Glutamatergic neuron (in vitro differentiated cells): ENCODE measurements at places on chromosomes 3 and 15.

GRCh38 chr3:120022729-120023128 is 71.5 kb downstream of the GSK3B start:
- no peak for DNase-seq

DNA sequence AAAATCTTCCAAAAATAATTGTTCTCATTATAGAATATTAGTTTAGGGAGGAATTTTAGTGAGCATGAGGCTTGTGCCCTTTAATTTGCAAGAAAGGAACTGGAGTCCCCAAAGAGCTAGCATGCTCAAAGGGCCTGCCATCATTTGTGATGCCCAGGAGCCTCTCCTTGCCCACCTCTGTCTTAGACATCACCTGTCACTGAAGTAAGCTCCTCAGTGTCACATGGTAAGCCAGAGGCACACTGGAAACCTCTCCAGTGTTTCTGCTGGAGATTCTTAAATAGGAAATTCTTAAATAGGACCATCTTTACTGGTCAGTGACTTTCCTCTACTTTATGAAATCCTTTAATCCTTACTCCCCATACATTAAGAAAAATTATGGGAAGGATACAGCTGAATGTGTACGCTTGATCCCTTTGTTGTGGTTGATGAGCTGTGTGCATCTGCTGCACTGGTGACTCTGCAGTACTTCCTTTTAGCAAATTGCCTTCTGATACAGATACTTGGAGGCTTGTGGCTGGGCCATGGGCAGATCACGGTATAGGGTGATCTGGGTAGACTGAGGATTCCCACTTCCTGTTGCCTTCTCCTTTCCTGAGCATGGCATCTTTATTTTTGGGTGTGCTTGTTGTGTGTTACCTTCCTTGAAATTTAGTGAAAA is 197.4 kb downstream of the KLHL25 start:
- DNase-seq, result no peak

GRCh38 chr3:32641356-32641755 is 43.6 kb upstream of the CNOT10 start:
- peak; percentile 78 for DNase-seq

- DNase-seq, result no peak
Observed at GRCh38 chr3:105774444-105775180, 94.2 kb downstream of the CBLB start.

GRCh38 chr15:89419370-89419984 is 76.9 kb downstream of the RHCG start:
- DNase-seq, result no peak

DNA sequence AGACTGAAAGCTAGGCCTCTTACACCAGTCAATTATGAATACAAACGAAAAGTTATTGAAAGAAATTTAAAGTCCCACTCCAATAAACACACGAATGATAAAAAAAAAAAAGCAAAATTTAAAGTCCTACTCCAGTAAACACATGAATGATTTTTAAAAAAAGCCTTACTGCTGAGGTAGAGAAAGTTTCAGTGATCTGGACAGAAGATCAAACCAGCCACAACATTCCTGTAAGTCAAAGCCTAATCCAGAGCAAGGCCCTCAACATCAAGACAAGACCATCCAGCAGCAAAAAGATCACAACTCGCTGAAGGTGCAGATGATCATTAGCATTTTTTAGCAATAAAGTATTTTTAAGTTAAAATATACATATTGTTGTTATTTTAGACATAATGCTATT is 95.6 kb upstream of the LIPC start:
- DNase-seq, result no peak

GRCh38 chr3:133934073-133934970 is 38.6 kb upstream of the RAB6B start:
- DNase-seq, result no peak

- DNase-seq, result no peak
Observed at GRCh38 chr3:186551387-186551786, 7.2 kb upstream of the CRYGS start.

- no peak for DNase-seq
Observed at GRCh38 chr15:94670438-94671034, 439.2 kb downstream of the MCTP2 start.

DNA sequence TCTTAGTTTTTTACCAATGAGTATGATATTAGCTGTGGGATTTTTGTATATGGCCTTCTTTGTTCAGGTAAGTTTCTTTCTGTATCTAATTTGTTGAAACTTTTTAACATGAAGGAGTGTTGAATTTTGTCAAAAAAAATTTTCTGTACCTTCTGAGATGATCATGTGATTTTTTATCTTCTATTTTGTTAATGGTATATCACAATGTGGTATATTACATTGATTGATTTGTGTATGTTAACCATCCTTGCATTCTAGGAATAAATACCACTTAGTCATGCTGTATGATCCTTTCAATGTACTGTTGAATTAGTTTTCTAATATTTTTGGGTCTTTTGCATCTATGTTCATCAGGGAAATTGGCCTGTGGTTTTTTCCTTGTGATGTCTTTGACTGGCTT is 92.5 kb upstream of the MNS1 start:
- DNase-seq, result no peak

GRCh38 chr15:39594446-39595337 is 13.8 kb downstream of the THBS1 start:
- no peak for DNase-seq

GRCh38 chr3:189099505-189100290 is 72.1 kb upstream of the TPRG1 start:
- no peak for DNase-seq

GRCh38 chr3:27985369-27986035 is 255.9 kb upstream of the CMC1 start:
- DNase-seq, result no peak

GRCh38 chr15:39685999-39686613 is 96.5 kb downstream of the FSIP1 start:
- peak; percentile 28 for DNase-seq

DNA sequence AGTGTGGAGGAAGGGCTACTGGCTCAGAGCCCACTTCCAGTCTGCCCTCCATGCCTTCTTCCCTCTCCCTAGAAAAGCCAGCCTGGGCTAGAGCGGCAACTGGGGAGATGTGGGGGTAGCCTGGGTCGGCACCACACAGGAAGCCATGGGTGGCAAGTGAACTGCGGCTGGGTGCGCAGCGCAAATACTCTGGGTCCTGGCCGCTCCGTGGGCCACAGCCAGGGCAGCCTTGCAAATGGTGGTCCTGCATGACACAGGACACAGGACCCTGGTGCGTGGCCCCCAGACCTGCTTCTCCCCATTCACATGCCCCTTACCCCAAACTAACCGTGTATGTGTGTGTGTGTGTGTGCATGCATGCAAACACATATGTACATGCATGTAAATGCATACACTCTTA is 25.7 kb downstream of the PRKCD start:
- no peak for DNase-seq

GRCh38 chr3:144181062-144181461 is 209.4 kb downstream of the DIPK2A start:
- DNase-seq, result no peak

DNA sequence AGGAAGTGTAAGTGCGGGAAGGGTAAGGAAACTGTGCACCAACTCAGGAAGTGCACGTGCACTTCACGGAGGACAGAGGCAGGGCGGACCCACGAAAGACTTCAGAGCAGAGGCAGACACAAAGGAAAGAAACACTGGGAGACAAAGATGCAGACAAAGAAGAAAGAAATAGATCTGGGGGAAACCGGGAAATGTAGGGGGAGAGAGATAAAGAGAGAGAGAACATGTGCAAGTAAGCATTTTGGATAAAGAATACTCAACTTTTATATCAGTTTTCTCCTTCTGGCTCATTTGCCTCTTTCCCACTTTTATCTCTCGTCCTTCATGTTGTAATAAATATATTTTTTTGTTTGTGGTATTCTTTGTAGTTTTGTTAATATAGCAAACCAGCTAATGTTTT is 204.2 kb downstream of the WDR72 start:
- no peak for DNase-seq

- DNase-seq, result no peak
Observed at GRCh38 chr3:72459588-72459987, 388.7 kb downstream of the SHQ1 start.

DNA sequence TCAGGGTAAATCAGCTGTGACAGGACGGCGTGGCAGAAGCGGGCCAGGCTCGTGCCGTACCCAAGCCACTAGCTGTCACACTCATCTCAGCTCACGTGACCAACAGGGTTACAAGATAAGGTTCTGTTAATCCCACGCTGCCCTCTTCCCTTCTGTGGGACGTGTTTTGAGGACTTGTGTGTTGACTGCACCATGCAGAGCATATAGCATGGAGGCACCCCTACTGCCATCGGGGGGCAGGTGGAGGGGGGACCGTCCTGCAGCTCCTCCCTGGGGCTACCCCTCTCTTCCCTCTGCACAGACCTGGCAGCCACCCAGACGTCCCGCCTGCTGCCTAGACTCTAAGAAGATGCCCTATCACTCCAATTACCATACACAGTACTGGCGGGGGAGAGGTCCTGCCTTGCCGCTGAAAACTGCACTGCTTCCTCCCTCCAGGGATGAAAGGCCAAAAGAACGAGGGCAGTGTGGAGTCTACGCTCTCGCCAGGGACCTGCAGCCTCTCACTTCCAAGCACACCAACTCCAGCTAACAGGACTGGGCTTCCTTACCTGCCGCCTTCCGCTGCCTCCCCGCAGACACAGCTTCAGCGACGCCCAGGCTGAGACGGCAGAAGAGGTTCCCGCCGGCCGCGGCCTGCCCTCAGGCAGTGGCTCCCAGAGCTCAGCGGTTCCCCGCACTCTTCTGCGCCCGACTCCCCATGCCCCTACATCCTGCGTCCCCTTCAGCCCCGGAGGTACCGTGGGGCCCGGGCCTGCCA is at the start of gene TNK2:
TSS of gene TNK2 (minus strand) at position 618 of the 760 bp plus-strand sequence. CDS start 19,963 bp downstream, outside the sequence.
- DNase-seq, result peak; percentile 65

DNA sequence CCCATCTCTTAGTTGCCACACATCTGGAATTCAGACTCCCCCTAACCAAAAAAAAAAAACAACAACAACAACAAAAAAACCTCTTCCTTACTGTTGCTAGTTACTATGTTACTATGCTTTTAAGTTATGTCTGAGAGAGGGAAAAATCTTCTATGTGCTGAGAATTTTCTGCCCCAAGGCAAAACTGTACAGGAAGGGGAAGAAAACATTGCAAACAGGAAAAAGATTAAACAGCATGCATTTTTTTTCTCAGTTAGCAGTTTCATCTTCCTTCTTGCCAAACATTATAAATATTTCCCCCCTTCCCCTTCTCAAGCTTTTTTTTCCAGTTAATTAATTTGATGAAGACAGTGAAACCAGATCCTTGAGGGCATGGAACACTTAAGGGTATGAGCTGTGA is 1.1 kb upstream of the CD200R1 start:
- DNase-seq, result no peak

DNA sequence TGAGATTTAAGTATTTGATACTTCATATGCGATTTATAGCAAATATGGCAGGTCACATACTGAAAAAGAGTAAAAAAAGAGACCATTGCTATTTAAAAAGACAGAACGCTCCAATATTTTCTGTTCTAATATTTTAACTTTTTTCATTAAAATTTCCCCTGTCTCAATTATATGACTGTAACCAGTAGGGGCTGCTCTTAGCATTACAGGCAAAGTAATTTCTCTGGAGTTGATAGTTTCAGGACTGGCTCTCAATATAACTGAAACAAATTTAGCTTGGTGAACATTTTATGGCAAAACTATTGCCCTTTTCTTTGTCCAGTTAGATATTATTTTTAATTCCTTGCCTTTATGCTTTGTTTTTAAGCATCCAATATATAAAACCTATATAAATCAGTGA is 286.3 kb upstream of the ROBO2 start:
- DNase-seq, result no peak

GRCh38 chr3:126548556-126549466 is 9.9 kb downstream of the C3orf22 start:
- peak; percentile 8 for DNase-seq

DNA sequence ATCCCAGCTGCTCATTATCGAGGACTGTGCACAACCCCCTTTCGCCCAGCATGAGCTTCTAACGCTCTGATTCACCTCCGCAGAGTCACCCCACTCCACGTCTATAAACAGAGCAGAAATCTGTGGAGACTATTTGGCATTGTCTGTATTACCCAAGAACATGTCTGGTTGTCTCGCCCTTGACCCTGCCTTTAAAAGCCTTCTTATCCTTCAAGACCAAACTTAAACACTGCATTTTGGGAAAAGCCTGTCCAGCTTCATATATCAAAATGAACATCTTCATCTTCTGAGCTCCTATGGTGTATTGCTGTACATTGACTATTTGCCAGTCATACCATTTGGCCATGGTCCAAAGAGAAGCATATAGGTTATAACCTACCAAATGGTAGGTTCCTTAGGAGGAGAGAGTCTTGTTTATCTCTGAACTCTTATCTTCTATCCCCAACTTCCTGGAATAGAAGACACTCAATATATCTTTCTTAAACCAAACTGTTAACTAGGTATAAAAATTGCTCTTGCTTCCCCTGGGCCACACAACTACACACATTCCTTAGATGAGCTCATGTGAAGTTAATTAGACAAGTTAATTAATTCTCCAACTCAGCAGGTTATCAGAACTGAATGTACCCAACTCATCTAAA is 90.1 kb downstream of the FBN1 start:
- DNase-seq, result no peak

- no peak for DNase-seq
Observed at GRCh38 chr3:71355862-71356261, 227.7 kb downstream of the FOXP1 start.

DNA sequence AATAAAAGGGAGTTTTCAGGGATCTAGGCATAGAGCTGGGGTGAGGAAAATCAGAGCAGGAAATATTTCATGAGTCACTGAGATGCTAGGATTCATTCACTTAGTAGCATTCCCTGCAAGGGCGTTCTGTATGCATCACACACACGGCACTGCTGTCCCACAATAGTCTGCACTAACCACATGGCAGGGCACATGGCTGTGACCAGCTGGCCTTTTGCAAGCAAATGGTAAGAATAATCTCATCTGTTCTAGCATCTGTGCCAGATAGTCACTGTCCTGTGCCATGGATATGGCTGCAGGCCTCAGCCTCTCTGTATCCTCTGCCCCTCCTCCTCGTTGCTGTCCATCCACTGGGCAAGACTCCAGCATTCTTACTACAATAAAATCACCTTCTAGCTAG is 37.8 kb downstream of the BOC start:
- DNase-seq, result peak; percentile 44

GRCh38 chr3:136186846-136187245 is 9.3 kb downstream of the MSL2 start:
- no peak for DNase-seq
